CD4-positive, CD25-positive, alpha-beta regulatory T cell (primary cell): ENCODE measurements at places on chromosomes 11 and 22.

GRCh38 chr11:26937386-26937785 lies 56.5 kb upstream of the FIBIN start:
- no peak for DNase-seq

DNA sequence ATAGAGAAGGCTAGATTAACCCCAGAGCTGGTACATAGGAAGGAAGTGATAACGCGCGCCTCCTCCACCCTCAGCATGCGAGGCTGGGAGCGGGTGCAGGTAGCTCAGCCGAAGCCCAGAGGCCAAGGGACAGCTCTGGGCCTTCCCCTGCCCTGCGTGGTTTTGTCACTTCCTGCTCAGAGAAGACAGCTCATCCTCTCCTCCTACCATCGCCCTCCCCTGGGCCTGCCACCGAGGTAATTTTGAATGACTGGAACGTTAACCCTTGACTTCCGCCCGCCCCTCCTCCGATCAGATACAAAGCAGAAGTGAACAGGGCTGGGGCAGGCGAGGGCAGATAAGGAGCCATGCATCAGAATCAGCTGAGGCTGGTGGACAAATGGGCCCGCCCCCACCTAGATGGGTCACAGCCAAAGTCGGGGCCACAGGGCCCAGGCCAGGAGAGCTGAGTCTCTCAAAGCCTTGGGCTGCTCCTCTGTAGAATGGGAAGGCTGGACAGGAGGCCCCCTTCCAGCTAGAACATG lies 1.6 kb downstream of the RAC2 start:
- DNase-seq = peak; percentile 98

DNA sequence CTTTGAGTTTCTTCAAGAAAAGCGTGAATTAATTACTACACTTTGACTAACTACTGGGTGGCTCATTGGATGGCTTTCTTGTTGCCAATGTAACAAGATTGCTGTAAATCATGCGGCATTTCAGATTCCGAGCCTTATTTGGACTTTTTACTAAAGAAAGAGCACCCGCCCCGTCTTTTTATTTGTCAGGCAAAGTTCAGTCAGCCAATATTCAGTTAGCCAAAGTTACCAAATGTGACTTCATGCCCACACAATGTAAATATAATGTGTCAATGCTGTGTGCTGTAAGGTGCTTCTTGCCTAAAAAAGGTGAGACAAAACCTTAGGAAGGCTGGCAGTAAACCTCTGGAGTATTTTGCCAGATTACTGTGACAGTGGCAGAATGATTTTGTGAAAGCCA lies 14.8 kb downstream of the FLI1 start:
- no peak for DNase-seq

- no peak for DNase-seq
These were observed 21.1 kb downstream of the B3GAT1 start for GRCh38 chr11:134390706-134391569.

DNA sequence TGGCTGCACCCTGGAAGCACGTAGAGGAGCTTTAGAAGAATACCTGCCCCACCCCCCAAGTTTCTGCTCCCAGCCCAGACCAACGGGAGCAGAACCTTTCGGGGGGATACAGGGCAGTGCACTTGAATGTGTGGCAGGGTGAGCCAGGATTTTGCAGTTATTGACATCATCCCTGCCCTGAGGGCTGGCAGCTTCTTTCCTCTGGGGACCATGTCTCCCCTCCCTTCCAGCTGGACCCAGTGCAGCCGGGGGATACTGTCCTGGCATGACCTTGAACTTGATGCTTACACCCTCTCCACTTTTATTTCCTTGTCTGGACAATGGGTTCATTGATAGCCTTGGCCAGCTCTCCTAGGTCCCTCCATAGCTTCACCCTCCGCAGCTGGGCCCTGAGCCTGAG lies 4.1 kb upstream of the CABP7 start:
- DNase-seq = no peak

DNA sequence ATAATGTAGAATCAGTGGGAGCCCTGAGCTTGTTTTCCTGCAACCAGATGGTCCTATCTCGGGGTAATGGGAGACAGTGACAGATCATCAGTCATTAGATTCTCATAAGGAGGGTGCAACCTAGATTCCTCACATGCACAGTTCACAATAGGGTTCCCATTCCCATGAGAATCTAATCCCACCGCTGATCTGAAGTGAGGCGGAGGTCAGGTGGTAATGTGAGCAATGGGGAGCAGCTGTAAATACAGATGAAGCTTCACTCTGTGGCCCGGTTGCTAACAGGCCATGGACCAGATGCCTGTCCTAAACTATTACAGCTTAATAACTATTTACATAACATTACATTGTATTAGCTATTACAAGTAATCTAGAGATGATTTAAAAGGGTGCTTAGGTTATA lies 17.0 kb downstream of the DIXDC1 start:
- no peak for DNase-seq

- DNase-seq = no peak
These were observed 489.6 kb downstream of the MN1 start for GRCh38 chr22:27311698-27312550.

DNA sequence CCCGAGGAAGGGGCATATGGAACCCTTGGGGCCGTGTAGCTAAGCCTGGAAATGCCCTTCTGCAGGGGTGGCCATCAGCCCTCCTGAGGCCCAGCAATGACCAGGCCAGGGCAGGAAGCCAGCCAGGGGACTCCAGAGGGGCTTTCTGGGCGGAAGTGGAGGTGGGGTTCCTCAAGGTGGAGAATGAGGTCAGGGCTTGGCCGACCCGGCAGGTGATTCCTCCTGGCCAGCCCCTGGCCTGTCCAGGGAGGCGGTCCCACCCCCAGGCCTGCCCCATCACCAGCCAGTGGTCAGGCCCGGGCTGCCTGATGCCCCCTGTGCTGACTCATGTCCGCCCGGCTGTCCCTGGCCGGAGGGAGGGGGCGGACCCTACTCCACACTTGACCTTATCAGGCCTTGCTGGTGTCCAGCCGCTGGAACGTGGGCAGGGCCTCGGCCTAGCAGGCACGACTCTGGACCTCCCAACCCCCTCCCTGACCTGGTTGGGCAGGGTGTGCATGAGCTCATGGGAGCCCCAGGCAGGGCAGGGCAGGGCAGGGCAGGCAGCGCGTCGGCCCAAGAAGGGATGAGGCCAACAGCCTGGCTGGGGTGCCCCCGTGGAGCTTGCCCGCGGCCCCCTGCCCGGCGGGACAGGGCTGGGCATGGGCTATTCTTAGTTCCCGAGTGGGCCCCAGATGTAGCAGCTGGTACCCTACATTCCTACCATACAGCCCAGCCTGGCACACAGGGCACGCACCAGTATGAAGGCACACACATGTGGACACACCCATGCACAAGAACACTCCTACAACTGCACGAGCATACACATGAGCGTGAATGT lies 35.9 kb downstream of the RPL3 start:
- no peak for DNase-seq

- DNase-seq = no peak
These were observed 21.4 kb downstream of the INSC start for GRCh38 chr11:15136166-15136565.

GRCh38 chr11:35402751-35403660 lies 16.4 kb downstream of the SLC1A2 start:
- no peak for DNase-seq

- no peak for DNase-seq
These were observed 22.9 kb upstream of the CCDC188 start for GRCh38 chr22:20173772-20174171.
